Upper lobe of left lung (tissue), 6 donors: ENCODE measurements at places on chromosomes 3 and 15. TPM values are rescaled to one million over a fixed set of nuclear protein-coding genes. Genes with fewer than 3 reads are reported as not detected.

Gene TMCO5A
- total RNA-seq, result not detected

Gene ZBED2
- 2.1 TPM for total RNA-seq

Gene CPN2
- total RNA-seq, result not detected

GRCh38 chr3:155154255-155154654 is 74.1 kb downstream of the MME start:
- DNase-seq, result no peak

GRCh38 chr3:65483480-65483879 is 555.2 kb downstream of the MAGI1 start:
- DNase-seq, result peak; percentile 67

DNA sequence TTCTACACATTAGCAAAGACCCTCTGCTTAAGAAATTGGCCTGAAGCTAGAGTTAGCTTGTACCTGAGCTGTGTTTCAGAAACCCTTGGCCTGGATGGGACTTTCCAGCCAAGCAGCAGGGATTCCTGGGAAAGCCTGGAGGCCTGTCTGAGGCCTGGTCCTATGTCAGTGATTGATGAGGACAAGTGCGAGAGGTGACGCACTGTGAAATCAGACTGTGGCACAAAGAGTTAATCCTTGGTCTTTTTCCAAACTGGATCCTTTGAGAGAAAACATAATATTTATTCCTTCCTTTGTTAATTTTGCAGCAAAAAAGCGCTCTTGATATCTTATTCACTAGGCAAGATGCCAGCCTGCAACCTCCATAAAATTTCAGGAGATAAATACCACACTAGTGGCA is 225.0 kb upstream of the ATP11B start:
- no peak for DNase-seq

DNA sequence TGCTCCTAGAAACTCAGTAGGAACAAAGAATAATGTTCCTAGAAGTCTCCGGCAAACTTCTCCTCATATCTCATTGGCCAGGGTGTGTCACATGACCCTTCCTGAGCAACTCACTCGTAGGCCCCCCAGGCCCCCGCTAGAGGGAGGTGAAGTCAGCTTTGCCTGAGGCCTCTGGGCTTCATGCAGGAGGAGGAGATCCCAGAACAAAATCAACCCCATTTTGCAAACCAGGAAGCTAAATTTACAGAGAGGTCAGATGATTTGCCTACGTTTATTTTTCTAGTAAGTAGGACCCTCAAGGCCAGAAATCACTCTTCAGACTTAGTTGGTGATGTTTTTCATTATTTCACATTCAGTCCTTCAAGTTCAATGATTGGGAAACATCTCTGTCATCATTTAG is 99.1 kb downstream of the SSR3 start:
- no peak for DNase-seq

DNA sequence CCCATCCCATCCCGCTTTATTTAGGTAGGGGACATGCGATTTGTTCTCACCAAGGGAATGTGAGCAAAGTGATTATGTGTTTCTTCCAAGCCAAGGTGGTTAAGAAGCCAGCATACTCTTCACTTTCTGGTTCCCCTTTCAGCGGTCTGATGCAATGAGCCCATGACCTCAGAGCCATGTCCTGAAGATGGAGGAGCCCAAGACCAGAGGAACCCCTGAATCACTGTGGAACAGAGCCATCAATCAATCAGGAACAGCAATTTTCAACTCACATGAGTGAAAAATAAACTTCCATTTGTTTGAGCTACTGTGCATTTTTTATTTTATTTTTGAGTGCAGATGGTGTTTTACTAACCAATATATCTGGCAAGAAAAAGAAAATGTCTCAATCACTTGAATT is 10.8 kb downstream of the THRB start:
- no peak for DNase-seq

- no peak for DNase-seq
Observed at GRCh38 chr3:157128771-157129681, 30.9 kb downstream of the CCNL1 start.
